Urinary bladder (tissue), 4 donors: ENCODE measurements at places on chromosomes 6 and 20.

- DNase-seq: no peak
Observed at GRCh38 chr20:25369529-25369928, 21.1 kb downstream of the ABHD12 start.

GRCh38 chr6:21219241-21219640, 374.3 kb upstream of the SOX4 start:
- DNase-seq: no peak

DNA sequence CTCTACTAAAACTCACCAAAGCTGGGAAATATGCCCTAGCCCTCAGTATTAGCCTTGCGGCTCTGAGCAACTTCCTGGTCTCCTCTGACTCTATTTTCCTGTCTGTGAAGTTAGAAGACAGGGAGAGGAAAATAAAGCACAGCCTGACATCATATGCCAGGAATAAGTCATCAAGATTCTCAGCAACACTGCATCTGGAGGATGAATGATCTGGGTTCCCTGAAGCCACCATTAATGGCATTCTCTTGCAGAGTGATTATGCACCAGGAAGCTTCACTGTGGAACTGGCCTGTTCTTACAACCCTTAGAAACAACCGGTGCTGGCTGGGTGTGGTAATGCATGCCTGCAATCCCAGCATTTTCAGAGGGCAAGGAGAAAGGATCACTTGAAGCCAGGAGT, 12.4 kb downstream of the ADGRF5 start:
- no peak for DNase-seq

DNA sequence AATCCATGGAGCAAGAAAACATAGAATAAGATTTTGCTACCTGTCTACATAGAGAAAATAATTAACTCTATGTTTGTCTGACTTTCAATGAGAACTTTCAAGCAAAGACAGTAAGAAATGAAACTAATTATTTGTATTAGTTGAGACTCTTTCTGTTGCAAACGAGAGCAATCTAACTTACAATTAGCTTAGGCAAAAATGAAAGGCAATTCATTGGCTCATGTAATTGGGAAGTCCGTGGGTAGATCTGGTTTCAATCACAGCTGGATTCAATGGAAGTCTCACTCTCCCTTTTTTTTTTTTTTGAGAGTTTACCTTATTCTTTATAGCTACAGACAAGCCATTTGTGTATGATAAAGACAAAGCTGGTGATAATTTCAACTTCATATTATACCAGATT, 68.2 kb upstream of the STXBP5 start:
- DNase-seq: no peak

GRCh38 chr6:157879873-157880254, 56.8 kb downstream of the SNX9 start:
- no peak for DNase-seq

DNA sequence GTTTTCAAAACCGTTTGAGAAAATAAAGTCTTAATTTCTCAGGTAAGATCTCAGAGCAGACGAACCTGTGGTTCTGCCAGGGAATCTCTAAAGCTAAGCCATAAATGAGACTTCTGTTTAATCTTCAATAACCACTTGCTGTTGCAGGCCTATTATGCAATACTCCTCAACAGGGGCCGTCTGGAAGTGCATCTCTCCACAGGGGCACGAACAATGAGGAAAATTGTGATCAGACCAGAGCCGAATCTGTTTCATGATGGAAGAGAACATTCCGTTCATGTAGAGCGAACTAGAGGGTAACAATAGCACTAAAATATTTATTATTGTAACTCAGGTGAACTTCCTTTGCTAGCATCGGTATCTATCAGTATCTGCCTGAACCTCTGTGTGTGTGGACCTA, 223.7 kb downstream of the ARHGAP18 start:
- no peak for DNase-seq

DNA sequence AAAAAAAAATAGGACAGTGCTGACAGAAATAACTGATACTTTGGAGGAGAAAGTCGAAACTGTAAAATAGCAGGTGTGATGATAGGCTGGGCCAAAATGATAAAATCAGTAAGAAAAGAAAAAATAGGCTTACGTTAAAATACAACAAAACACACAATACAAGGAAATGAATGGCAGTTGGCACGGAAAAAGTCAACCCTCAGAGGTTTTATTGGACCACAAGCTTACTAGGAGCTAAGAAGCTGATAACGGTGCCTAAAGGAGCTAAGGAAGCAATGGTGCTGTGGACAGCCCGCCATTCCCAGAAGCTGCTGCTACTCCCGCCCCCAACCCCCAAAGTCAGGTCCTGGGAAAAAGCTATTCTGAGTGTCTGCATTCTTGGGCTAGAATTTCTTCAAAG, 55.9 kb upstream of the RNF146 start:
- DNase-seq: no peak

GRCh38 chr6:167118006-167118405, 4.9 kb upstream of the CCR6 start:
- no peak for DNase-seq

DNA sequence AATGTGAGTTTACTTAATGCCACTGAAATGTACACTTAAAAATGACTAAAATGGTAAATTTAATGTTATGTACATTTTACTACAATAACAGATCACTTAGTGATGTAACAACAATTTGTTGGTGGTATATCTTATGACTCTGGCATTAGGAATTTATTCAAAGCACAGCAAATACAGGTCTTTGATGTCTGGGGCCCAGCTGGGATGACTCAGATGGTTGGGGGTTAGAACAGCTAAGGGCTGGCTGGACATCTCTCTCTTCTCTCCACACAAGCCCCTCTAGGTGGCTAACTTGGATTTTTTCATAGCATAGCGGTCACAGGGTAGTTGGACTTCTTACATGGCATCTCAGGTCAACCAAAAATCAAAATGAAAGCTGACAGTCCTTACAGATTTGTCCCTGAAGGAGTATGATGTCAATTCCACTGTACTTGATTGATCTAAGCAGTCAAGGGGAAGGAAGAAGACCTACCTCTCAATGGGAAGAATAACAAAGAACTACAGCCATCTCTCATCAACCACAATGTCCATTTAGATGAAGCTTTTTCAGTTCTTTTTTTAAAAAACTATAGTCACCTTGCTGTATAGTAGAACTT, 37.5 kb upstream of the LCA5 start:
- DNase-seq: no peak

DNA sequence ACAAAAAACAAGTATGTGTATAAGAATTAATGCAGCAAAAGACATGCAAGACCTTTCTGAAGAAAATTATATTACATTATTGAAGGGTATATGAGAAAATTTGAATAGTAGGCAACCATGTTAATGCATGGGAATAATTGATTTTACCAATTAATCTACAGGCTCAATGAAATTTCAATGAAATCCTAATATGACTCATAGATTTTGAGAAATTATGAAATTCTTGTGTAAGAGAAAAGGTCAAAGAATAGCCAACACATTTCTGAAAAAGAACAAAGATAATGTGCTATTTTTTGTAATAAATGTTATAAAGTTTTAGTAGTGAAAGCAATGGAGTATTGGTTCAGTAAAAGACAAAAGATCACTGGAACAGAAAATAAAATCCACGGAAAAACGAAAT, 18.4 kb downstream of the TSBP1 start:
- DNase-seq: no peak

GRCh38 chr6:21079468-21080048, 514.0 kb upstream of the SOX4 start:
- DNase-seq: no peak

DNA sequence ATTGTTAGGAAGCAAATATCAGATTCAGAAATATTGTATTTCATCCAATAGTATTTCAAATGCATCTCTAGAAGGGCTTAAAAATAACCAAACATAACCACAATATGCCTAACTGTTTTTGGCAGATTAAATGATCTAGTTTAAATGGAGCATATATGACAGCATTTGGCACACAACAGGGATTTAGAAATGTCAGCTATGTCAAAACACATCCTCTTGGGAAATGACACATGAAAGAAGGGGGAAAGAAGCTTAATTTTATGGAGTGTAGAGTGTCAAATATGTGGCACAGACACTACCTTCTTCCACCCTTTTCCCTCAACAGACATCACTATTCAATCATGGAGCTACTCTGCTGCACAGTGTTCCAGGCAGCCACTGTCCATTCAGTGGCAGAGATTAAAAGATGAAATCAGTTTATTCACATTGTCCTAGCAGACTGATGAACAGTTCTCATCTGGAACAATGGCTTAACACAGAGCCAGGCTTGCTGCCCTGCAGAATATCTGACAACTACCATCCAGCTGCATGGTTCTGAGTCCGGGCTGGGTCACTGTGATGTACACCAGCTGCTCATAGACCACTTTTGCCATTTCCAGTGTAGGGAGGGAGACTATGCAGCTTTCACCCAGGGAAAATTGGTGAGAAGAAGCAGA, 349.8 kb downstream of the DHX35 start:
- DNase-seq: no peak

DNA sequence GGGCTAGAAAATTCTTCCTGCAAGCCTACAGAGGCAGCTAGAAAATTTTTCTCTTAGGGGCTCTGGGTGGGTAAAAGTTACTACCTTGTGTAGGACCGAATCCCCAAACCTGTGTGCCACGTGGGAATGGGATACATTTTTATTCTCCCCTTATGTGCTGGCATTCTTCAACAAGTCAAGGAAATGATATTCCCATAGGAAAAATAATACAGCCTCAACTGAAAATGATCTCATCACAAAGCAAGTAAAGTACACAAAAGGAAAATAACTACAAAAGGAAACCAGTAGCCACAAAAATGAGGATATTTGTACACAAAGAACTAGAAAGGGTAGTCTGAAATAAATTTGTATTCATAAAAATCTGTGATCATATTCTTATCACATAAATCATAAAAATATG, 298.1 kb downstream of the LAMA2 start:
- DNase-seq: no peak

GRCh38 chr6:77363702-77364101, 99.6 kb downstream of the HTR1B start:
- no peak for DNase-seq

DNA sequence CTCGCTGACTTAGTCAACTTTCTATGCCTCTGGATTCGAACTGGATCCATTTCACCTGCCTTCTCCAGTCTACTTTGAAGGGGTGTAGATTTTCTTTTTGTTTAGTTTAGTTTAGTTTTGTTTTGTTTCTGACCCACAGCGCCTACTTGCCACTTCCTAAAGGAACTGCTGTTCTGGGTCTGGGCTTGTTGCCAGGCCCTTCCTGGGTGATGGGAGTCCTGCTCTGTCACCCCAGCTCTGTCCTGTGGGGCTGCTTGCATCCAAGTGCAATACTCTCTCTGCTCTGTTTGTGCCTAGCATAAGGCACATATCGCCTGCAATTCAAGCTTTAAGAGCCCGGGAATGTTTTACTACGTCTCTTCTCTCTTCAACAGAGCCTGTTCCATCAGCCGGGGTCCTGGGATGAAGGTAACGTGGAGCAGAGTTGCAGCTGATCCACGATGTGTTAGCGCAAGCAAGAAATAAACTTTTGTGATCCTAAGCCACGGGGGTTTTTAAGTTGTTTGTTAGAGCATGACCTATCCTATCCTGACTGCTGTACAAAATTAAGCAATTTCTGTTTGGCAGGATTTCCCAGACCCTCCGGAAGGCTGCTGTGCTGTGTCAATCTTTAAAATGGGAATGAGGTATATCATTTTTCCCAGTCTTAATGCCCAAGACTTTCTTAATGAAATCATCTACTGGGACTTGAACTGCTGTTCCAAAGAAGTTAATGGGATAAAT, 30.9 kb upstream of the TAGAP start:
- DNase-seq: no peak

- DNase-seq: no peak
Observed at GRCh38 chr6:88569959-88570358, 393.5 kb downstream of the RNGTT start.

DNA sequence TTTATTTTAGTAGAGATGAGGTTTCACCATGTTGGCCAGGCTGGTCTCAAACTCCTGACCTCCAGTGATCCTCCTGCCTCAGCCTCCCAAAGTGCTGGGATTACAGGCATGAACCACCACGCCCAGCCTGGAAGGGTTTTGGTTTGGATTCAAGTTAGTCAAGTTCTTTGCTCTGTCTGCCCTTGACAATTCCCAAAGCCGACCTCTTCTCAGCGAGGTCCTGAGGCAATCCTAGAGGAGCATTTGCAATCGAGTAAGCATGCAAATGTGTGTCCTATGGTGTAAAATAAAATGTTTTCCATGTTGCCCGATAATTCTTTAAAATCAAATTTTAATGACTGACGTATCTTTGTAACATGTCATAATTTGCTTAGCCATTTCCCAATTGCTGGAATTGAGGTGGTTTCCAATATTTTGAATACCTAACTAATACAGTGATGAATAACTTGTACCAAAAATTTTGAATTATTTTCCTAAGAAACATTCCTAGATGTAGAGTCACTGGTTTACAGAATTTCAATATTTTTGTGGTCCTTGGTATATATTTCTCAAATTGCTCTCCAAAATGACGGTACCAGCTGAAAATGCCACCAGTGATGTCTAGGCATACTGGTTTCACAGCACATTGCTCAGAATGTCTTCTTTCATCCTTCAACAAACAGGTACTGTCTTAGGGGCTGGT, 38.7 kb downstream of the GTF2H5 start:
- no peak for DNase-seq

GRCh38 chr6:69894578-69895347, 28.4 kb downstream of the COL19A1 start:
- peak; percentile 11 for DNase-seq

- no peak for DNase-seq
Observed at GRCh38 chr6:24918641-24919055, 17.1 kb downstream of the RIPOR2 start.

DNA sequence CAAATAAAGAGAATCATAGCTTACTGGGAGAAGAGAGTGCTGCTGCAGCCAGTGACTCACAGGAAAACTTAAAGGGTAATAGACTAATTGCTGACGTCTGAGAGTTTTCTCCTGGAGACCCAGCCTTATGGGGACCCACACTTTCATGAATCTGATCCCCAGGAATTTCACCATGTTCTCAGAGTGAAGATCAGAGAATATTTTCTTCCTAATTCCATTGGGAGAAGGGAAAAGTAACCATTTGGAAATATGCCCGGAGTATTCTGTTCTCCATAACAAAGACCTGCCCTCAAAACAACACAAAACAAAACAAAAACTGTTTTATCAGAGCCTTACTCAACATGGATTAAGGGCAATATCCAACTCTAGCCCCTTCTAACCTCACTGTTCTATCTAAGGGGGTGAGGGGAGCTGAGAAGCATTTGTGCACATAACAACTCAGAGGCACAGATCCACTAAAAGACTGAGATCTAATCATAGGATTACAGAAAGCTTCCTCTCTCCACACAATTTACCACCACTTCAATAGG, 168.2 kb upstream of the SSTR4 start:
- DNase-seq: no peak

DNA sequence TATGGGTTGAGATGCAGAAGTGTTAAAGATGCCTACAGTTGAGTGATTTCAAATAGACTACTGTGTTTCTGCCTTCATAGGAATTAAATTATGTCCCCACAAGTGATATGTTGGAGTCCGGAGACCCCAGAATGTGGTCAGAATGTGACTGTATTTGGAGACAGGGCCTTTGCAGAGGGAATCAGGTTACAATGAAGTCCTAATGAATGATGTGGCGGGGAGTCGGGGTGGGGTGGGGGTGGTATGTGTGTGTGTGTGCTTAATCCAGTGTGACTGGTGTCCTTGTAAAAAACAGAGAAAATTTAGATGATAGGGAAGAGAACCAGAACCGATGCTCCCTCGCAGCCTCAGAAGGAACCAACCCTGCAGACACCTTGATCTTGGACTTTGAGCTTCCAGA, 448.2 kb downstream of the QKI start:
- DNase-seq: no peak

GRCh38 chr6:10514049-10514780, 6.9 kb upstream of the GCNT2 start:
- DNase-seq: no peak

- no peak for DNase-seq
Observed at GRCh38 chr6:140101367-140101766, 726.9 kb upstream of the CITED2 start.

GRCh38 chr6:106787327-106788196, 158.2 kb downstream of the QRSL1 start:
- DNase-seq: no peak
